ENCODE measurements at places on chromosomes 2 and 18. TPM values are rescaled to one million over a fixed set of nuclear protein-coding genes. Genes with fewer than 3 reads are reported as not detected.

Gene CCDC74B
- 13.4 TPM for total RNA-seq

Gene UGT1A10
- 0.70 TPM for total RNA-seq

Gene SETBP1
- total RNA-seq = 1.3 TPM

Gene RASGRP3
- 0.32 TPM for total RNA-seq

Gene FKBP7
- 29.4 TPM for total RNA-seq

Gene MAP2
- 0.64 TPM for total RNA-seq

Gene GPD2
- 32.6 TPM for total RNA-seq

Gene DCDC2C
- not detected for total RNA-seq

Gene PAX8
- total RNA-seq = 4.5 TPM

Gene RNF25
- total RNA-seq = 26.9 TPM

Gene NEB
- total RNA-seq = 3.1 TPM

- ATAC-seq = no peak
Measured at GRCh38 chr2:210324458-210324857, 9.5 kb upstream of the MYL1 start.

GRCh38 chr18:65610939-65611338, 139.9 kb upstream of the CDH7 start:
- ATAC-seq = no peak

- ATAC-seq = peak; percentile 70
Measured at GRCh38 chr2:24435391-24436316, 55.4 kb upstream of the NCOA1 start.

DNA sequence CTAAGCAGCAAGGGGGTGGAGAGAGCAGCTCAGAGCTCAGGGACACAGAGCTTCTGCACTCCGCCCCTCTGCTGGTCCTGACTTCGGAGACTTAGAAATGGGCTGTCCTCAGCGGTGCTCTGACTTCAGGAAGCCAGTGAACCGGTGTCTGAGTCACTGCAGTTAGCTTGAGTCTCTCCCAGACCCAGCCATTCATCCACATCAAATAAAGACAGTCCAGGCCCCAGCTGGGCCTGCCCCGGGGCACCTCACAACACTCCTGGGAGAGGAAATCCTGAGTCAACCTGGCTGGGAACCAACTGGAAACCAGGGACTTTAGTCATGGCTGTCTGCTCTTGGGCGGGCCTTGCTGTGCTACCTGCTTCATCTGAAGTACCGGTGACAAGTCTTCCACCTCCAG, 5.4 kb upstream of the ITGB6 start:
- peak; percentile 89 for ATAC-seq

DNA sequence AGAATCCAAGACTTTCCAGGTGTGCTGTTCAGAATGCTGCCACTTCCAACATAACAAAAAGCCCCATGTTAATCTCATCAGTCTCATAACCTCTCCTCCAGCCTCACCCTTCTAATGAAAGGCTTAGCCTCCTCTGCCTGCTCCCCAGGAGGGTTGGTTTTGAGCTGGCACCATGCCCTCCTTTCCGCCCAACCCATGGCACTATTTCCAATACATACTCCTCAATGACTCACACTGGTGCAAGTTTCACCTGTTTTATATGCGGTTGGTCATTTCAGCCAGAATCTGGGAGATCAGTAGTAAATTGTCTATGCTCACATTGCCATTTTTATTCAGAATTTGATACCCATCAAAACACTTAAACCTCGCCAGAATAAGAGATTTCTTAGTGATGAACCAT, 157.6 kb upstream of the NRP2 start:
- ATAC-seq = no peak

DNA sequence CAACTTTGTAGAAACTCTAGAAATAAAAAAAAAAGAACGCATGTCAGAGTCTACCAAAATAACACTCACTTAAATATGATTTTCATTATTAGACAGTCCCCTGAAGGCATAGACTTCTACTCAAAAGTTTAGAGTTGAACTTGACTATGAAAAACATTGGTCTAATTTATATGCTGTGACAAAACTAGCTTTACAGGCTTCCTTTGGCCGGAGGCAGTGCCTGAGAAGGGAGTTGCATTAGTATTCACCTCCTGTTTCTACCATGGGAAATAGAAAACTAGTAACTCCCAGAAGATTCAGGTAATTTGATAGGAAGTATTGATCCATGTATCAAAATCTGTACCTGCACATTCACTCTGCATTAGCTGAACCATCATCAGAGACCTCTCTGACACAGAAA, 163.4 kb upstream of the NOSTRIN start:
- ATAC-seq = no peak

DNA sequence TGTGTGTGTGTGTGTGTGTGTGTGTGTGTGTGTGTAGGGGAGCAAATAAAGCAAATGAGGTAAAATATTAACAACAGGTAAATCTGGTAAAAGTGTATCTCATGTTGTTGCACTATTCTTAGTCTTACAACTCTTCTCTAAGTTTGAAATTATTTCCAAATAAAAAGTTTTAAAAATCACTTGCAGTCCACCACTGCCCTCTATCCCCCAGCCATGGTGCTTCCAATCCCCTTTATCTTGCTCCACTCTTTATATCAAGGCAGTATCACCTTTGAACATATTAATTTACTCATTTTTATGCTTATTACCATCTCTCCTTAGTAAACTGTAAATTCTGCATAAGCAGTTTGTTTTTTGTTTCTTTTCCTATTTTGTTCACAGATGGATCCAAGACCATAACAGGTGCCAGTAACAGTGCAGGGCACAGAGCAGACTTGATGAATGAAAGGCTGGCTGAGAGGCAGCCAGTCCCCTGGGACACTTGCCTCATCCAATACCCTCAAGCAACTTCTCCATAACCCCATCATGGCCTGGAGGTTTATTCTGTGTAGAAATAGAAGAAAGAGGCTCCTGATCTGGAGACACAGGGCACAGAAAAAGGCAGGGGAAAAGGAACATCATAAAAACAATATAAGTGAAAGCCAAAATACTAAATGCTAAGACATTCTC, 67.6 kb downstream of the LDAH start:
- no peak for ATAC-seq

DNA sequence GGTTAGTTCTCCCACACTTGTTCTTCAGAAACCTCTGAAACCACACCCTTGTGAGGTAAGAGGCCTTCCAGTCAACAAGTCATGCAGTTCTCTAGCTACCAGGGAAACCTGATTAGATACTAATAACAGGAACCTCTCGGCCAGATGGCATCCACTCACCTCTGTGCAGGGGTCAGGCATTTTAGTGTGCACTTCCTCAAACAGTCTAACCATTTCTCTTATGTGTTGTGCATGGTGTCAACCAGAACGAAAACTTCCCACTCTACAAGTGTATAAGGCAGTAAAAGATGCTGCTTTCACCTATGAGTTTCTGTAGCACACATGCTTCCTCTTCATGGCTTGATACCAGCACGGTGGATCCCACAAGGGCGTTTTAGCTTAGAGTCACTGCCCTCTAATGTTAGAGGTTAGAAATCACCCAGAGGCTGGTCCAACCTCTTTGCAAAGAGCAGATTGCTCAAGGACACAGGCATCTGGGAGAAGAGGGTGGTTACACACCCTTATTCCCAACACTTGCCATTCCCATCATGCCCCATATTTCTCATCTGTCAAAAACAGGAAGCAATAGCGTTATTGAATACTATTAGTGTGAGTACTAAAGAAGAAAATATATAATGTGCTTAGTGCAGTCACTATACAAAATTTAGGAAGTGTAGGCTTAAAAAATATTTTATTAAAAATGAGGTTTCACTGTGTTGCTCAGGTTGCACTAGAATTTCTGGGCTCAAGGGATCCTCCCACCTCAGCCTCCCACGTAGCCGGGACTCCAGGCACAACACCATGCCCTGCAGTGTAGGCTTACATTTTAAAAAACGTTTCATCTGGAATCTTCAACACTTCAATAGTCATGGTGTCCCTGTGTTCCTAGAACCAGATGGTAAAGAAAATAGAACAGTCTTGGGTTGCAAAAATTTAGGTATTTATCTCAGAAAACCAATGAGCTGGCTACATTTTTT, 34.5 kb upstream of the RAB31 start:
- ATAC-seq = peak; percentile 98

DNA sequence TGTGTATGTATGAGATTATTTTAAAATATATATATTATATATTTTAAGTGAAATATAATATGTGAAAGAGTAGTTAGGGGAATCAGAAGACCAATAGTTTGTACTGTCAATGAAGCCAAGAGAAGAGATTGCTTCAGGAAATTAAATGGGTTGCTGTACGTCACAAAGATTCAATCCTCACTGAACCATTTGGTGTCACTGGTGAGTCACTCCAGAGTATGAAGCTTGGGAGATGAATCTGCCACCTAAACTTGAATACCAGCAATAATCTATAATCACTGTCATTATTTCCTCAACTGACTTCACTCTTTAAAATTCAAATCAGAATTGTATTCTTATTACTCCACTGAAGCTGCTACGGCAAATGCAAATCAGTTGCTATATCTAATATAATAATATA, 41.9 kb upstream of the SCN9A start:
- peak; percentile 55 for ATAC-seq

- ATAC-seq = no peak
Measured at GRCh38 chr18:35852786-35853185, 119.7 kb upstream of the RMP24 start.

GRCh38 chr18:50938912-50939311, 28.9 kb upstream of the ELAC1 start:
- no peak for ATAC-seq

- peak; percentile 85 for ATAC-seq
Measured at GRCh38 chr2:88016086-88016959, at the start of gene RNU2-63P. Gene RNU2-63P, minus strand, starts transcription at chr2:88016547.

DNA sequence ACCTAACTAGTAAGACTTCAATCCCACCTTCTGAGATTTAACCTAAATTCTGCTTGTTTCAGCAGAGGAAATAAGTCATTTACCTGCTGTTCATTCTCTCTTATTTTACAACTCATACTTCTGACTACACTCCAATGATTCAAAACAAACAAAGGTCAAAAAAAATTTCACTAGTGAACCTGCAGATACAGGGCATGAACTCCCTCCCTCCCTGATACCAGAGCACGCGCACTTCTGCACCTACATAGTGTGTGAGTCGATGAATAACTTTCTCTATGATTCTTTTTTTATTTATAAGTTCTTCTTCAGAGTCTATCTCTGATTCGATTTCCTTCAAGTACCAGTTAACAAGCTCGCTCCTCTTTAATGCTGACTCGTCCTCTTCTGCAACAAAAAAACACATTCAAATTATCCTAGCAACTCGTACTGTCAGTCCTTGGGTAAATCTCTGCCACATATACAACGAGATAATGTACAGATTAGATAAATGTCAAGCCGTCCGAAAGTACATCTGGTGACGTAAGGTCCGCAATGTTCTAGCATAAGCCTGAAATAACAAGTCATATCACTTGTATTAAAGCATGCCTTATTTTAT, 7.4 kb upstream of the LCT start:
- no peak for ATAC-seq

DNA sequence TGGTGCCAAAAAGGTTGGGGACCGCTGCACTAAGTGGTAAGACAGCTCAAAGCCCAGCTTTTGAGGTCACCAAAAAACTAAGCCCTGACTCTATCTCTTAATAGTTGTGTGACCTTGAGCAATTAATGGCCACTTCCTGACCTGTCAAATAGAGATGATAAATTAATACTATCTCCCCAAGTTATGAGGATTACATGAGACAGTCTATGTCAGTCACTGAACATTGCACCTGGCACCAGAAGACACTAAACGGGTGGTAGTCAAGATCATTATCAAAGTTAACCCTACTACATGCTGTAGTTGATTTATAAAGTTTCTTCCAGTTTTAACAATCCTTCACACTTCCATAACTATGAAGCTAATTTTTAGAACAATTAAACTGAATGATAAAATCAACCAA, 36.5 kb downstream of the STPG4 start:
- ATAC-seq = no peak

GRCh38 chr2:174333372-174334277, 1.1 kb upstream of the SP9 start:
- ATAC-seq = no peak

GRCh38 chr2:53854678-53855077, 5.1 kb downstream of the GPR75 start:
- ATAC-seq = no peak

DNA sequence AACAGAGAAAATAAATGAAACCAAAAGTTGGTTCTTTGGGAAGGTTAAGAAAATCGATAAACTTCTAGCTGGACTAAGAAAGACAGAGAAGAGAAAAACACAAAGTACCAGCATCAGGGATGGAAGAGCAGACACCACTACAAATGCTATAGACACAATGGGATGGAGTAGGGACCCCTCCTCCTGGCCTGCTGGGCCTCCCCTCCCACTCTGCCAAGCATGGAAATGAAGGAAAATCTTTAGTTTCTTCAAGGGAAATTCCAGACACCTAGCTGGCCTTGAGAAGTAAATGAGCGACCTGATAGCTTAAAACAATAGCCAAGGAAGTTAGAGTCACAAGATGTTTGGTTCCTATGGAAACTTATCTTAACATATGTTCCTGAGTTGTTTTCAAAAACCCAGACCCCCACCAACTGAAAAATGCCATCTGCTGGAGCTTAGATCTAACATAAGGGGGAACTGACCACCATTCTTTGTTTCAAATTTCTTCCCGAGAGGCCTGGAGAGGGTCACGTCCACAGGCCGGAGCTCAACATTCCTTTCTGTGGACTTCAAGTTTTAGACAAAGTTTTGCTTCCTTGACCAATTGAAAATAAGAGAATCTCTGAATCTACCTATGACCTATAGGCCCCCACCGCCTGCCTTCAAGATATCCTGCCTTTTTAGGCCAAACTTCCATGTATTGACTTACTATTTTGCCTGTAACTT, 101.9 kb downstream of the BIN1 start:
- ATAC-seq = no peak

DNA sequence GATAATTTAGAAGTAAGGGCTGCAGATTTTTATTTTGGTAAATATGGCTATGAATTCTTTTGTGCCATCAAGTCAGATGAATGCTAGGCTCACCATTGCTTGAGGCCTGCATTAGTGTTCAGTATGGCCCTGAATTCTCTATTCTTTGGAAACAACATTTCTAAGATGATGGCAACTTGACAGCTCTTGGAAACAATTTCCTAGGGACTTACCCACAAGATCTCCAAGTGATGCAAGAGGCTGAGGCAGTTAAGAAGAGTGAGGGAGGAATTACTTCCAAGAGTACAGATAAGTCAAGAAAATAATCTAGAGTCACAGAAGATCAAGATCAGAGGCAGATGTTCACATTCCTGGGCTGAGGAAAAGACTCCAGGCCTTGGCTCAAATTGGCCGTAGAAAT, 129.1 kb downstream of the NRP2 start:
- ATAC-seq = no peak

GRCh38 chr2:11842336-11842735, 95.9 kb downstream of the LPIN1 start:
- no peak for ATAC-seq

Measured in motor neuron (in vitro differentiated cells).